ENCODE measurements at places on chromosomes 7 and 10.

- H3K4me3 ChIP-seq, result no peak overlapping the region
- no peak overlapping the region for H3K27ac ChIP-seq
- no peak for DNase-seq
- H3K4me1 ChIP-seq, result no peaks in the 10 kb centered on the region
- H3K36me3 ChIP-seq, result no peaks in the 10 kb centered on the region
- no peaks in the 10 kb centered on the region for H3K27me3 ChIP-seq
Observed at GRCh38 chr7:31071645-31072029, 19.5 kb downstream of the ADCYAP1R1 start.

DNA sequence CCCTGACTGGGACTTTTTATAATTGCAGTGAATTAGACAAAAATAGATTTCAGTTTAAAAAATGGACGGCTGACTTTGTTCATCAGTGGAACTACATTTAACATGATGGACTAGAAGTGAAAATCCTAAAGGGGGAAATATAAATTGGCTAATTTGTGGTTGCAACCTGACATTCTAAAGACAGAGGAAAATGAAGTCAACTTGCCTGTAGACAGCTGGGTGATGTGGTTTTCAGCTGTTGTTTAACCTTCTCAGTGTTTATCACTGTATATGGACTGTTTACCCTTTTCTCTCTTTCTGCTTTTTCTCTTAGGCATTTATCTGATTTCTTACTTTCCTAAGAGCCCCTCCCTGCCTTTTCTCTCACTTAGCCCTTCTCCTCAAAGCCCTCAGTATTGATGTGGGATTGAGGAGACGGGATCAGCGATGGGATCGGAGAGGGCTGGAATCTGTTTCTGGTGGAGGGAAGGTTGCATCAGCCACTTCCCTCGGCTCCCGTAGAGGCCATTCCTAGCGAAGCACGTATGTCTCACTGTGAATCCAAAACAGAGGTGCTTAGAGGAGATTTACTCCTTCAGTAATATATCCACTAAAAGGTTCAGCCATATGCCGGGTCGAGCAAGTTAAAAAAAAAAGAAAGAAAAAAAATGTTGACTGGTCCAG, 109.0 kb upstream of the KLF6 start:
- peak overlapping the region; percentile 24 for H3K27ac ChIP-seq
- no peaks in the 10 kb centered on the region for H3K36me3 ChIP-seq
- no peak for DNase-seq
- no peak overlapping the region for H3K4me3 ChIP-seq
- H3K27me3 ChIP-seq, result no peaks in the 10 kb centered on the region

- no peaks in the 10 kb centered on the region for H3K4me1 ChIP-seq
- DNase-seq, result peak; percentile 68
Observed at GRCh38 chr10:103678178-103678526, 177.2 kb downstream of the SH3PXD2A start.

DNA sequence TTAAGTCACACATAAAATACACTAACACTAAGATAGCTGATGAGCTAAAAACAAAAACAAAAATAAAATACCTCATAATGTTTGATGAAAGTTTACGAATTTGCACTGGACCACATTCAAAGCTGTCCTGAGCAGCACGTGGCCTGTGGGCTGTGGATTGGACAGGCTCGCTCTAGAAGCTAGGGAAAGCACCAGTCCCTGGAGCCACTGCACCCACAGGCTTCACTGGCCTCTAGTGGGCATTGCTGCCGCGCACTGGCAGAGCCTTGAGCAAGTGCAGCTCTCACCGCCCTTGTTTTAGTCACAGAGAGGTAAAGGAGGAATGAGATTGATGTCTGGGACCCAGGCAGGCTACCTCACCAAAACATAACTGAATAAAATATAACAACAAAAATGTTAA, 67.6 kb downstream of the PAX2 start:
- H3K36me3 ChIP-seq, result no peaks in the 10 kb centered on the region
- peaks cover 22% of the 10 kb centered on the region for H3K27me3 ChIP-seq
- no peaks in the 10 kb centered on the region for H3K4me1 ChIP-seq
